ENCODE measurements at places on chromosomes 12 and 14. TPM values are rescaled to one million over a fixed set of nuclear protein-coding genes. Genes with fewer than 3 reads are reported as not detected.

FGF23 gene
- not detected for total RNA-seq

RPS6KL1 gene
- total RNA-seq: not detected

BRAP gene
- total RNA-seq: 11.8 TPM

ALX1 gene
- 11.5 TPM for total RNA-seq

CFAP73 gene
- total RNA-seq: not detected

HOXC9 gene
- 5.6 TPM for total RNA-seq

HOXC13 gene
- total RNA-seq: 4.4 TPM

All from H4 (cell line).